Stimulated activated CD4-positive, alpha-beta T cell treated with anti-CD3 and anti-CD28 coated beads, TNF-alpha, amount 100 ng/mL, for 24 hours (primary cell): ENCODE measurements at places on chromosomes 4 and X.

DNA sequence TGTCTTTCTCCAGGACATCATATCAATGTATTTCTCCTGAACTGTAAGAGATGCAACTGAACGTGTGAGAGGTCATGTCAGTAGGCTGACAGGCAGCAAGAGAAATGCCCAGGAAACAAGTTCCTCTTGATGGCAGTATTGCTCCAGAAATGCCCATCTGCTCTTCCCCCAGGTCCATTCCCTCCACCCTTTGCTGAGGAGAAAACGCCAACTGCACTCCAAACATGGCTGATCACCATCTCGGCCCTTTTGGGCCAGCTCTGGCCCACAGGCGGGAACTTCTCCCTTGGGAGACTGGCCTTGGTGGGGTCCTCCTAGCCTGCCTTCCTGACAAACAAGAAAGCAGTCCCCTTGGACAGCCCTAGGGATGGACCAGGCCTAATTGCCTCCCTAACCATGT lies 276.5 kb upstream of the AGTR2 start:
- DNase-seq = no peak

DNA sequence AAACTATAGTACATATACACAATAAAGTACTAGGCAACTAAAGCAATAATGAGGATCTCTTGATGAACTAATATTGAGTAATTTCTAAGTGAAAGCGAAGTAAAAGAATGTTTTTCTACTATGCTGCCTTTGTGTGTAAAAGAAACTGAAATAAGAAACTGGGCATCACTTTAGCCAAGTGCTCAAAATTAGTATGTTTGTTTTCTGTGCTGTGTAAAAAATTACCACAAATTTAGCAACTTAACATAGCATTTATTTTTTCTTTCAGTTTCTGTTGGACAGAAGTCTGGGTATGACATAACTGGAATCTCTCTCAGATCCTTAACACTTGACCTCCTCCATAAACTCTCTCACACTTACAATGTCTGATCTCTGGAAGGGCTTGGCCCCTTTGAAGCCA lies 687.1 kb upstream of the MAGEB2 start:
- DNase-seq = no peak

DNA sequence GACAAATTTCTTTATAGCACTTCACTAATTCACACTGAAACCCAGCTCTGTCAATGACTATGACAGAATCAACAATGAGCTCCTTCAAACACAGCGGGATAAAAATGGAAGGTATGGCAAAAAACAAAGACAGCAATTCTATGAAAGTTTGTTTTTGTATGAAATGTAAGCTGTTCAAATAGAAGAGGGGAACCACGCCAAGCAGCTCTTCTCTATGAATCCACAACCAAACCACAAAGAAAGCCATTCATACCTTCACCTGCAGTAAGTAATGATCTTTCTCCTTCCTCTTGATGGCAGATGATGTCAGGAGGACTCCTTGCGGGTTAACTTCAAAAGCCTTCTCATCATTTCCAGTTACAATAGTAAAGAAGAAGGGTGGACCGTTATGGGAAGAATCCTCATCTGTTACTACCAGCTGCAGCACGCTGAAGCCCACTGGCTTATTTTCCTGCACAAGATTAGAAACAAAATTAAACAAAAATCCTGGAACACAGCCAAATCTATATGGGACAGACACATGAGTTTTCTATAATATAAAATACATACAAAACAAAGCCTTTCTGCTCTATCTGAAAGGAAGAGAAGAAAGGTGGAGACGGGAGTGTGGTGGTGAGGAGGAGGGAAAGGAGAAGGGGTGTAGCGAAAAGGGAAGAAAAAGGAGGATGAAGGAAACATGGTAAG lies 48.9 kb upstream of the MTNR1A start:
- no peak for DNase-seq

GRCh38 chr4:109411964-109412363 lies 21.7 kb upstream of the SEC24B start:
- no peak for DNase-seq

- DNase-seq = no peak
Measured at GRCh38 chr4:153789741-153790499, 1.0 kb upstream of the SFRP2 start.

- no peak for DNase-seq
Measured at GRCh38 chr4:189660722-189661360, 279.8 kb upstream of the FRG1 start.

DNA sequence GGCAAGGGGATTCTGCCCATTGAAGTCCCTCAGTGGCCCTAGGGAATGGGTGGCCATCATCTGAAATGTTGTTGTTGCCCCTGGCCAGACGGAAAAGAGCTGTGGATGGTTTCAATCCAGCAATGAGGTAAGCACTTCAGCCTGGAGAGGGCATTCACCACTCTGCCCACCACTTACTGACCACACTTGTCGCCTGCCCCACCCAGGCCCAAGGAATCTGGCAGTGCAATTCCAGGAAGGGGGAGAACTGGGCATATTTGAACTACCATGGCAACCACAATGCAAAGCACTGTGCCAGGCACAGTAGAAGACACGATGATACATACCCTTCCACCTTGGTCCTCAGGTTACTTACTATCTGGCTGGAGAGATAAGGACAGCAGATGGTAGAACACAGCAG lies 161.6 kb downstream of the PDGFRA start:
- no peak for DNase-seq

DNA sequence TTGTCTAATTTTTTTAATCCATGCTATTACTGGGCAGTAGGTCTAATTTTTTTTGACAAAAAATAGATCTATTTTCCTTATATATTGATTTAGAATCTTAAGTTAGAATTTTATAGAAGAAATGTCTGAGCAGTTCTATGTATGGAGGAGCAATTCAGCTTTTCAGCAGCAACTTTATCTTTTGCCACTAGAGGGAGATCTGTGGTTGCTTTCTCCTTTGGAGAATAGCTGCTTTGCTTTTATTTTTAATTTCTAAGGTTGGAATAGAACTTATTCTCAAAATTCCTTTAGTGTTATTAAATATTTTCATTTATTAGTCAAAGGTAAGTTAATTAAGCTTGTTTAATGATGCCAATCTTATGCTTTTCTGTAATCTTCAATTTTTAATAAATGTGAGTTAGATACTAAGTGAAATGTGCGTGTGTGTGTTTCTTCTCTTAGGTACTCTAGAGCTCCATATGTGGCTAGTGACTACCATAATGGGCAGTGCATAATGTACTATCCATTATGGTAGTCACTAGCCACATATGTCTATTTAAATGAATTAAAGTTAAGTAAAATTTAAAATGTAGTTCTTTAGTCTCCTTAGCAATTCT lies 29.3 kb downstream of the FAM199X start:
- DNase-seq = no peak

DNA sequence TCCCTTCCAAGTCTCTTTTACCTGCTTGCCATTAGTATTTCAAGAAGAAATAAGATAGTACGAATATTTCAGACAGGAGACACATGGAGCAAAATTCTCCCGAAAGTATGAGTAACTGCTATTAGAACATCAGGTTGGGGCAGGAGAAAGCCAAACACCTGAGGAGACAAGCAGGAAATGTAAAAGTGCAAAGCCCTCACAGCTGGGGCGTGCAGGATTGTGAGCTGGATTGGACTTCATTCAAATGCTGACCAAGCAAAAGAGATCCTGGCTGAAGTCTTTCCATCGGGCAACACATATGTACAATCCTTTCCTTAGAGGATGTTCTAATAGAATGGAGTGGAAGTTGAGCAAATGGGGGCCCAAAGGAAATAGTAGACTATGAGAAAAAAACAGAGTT lies 76.8 kb downstream of the DTHD1 start:
- DNase-seq = no peak

GRCh38 chr4:89285745-89286144 lies 21.9 kb downstream of the GPRIN3 start:
- no peak for DNase-seq

- no peak for DNase-seq
Measured at GRCh38 chr4:112735474-112735951, 98.6 kb downstream of the LARP7 start.

- DNase-seq = no peak
Measured at GRCh38 chrX:14508025-14508690, 21.2 kb upstream of the GLRA2 start.

GRCh38 chr4:122798101-122798500 lies 28.5 kb upstream of the FGF2 start:
- DNase-seq = no peak

DNA sequence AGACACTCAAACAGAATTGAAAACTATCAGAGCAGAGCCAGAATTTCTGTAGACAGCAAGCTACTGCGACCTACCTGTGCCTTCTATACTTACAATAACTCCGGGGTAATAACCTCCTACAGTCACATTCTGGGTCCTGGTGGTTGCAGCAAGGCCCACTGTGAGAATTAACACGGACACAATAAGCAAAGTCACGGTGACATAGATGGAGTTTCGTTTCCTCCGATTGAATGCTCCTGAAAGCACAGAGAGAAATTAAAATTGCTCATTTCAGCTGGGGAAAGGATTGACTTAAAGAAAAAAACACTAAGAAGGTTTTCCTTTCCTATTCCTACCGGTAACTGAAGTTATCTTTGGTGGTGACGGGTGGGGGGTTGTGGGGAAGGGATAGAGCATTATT lies 7.0 kb downstream of the TMEM255A start:
- DNase-seq = no peak

DNA sequence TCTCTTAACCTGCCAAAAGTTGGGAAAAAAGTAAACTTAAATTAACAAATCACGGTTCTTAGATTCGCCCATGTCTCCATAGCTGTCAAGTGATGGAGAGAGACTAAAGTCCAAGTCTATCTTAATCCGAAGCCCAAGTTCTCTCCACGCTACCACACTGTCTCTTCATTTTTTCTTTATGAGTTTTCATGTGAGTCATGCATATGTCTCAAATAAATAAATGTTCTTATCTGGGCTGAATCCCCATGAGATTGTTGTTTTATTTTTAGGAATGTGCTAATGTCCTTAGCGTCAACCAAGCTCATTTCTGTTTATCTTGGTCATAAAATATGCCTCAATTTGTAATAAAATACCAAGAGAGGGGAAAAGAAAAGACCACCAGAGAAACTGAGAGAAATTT lies 169.3 kb downstream of the RCHY1 start:
- no peak for DNase-seq

DNA sequence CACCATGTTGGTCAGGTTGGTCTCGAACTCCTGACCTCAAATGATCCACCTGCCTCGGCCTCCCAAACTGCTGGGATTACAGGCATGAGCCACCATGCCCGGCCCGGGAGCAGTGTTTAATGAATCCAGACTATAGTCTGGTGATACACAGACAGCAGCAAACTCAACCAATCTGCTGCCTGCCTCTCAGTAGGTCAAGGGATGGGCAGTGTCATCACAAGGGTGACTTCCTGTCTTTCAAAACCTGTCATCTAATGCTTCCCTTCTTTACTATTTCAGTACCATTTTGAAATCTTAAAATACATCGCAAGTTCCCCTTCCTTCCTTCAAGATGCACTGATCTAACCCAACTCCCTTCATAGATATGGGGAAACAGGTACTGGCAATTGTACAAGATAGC lies 8.4 kb downstream of the RPL39 start:
- DNase-seq = no peak

- no peak for DNase-seq
Measured at GRCh38 chrX:69298466-69299140, 133.3 kb upstream of the PJA1 start.

DNA sequence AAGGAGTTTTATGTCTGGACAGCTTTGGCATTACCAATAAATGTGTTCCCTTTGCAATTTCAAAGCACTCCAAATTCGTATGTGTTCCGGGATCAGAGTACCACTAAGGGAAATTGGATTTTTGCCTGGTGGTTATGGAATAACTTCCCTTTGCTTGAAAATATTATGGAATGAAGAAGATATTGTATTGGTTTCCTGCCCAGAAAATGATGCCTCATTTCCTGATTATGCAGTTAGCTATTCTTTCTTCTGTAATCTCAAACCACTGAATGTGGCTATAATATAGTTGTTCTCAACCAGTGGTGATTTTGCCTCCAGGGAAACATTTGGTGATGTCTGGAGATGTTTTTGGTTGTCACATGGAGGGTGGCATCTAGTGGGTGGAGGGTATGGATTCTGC lies 142.9 kb downstream of the PCDH7 start:
- DNase-seq = no peak

DNA sequence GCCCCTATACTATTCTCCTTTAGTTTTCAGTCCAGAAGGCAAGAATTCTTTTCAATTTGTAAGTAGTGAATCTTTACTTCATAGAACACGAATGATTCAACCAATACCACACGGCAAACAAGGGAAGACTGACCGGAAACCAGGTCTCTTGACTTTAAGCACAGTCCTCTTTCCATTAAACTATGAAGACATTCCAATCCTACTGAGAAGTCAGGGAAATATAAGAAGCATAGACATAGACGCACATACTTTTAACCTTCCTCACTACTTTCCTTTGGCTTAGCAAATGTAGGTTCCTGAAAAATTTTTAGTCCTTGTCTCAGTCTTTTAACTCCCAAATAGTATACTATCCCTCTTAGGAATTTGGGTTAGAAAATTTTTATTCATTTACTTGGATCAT lies 9.1 kb downstream of the CHRDL1 start:
- no peak for DNase-seq

GRCh38 chrX:44152852-44153251 lies 179.7 kb upstream of the NDP start:
- no peak for DNase-seq

GRCh38 chr4:11970754-11971153 lies 542.1 kb upstream of the HS3ST1 start:
- DNase-seq = no peak

GRCh38 chr4:100268789-100269188 lies 78.5 kb upstream of the DDIT4L start:
- DNase-seq = no peak

GRCh38 chrX:155086202-155086840 lies 15.0 kb downstream of the BRCC3 start:
- DNase-seq = no peak

- DNase-seq = peak; percentile 39
Measured at GRCh38 chrX:136953867-136954787, 73.6 kb upstream of the RBMX start.

GRCh38 chr4:21864686-21865085 lies 83.9 kb downstream of the KCNIP4 start:
- no peak for DNase-seq

GRCh38 chr4:173167758-173168395 lies 734 bp upstream of the GALNT7 start:
- DNase-seq = no peak

DNA sequence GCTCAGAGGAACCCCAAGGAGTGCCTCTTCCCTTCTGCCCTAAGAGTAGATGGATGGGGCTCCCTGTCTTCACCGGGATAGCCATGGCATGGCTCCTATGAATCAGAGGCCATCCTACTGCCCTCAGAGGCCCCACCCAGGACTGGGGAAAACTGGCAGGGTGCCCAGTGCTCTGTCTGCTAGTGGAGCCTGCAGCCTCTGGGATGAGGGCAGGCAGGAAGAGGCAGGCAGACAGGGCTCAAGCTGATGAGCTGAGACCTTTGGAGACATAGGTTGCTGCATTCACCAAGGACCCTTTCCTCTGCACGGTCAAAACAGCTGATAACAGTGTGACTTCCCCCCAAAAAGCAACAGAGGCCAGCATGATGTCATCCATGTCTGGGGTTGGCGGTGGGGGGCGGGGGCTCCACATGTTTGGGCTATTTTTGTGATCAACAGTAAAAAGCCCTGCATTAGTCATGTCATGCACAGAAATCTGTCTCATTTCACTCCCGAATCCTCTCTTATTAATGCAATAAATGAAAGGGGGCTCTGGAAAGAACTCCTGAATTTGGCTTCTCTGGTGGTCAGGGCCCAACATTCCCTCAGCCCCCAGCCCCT lies 207.6 kb upstream of the MAMLD1 start:
- DNase-seq = no peak

- no peak for DNase-seq
Measured at GRCh38 chrX:102712216-102712966, at the start of gene GPRASP2. Gene GPRASP2 (plus strand): TSS chrX:102712448. CDS start chrX:102714870, 2,422 bp downstream.

GRCh38 chr4:13537011-13537831 lies 7.1 kb downstream of the NKX3-2 start:
- DNase-seq = no peak
